ENCODE measurements at places on chromosomes 16 and 17.

DNA sequence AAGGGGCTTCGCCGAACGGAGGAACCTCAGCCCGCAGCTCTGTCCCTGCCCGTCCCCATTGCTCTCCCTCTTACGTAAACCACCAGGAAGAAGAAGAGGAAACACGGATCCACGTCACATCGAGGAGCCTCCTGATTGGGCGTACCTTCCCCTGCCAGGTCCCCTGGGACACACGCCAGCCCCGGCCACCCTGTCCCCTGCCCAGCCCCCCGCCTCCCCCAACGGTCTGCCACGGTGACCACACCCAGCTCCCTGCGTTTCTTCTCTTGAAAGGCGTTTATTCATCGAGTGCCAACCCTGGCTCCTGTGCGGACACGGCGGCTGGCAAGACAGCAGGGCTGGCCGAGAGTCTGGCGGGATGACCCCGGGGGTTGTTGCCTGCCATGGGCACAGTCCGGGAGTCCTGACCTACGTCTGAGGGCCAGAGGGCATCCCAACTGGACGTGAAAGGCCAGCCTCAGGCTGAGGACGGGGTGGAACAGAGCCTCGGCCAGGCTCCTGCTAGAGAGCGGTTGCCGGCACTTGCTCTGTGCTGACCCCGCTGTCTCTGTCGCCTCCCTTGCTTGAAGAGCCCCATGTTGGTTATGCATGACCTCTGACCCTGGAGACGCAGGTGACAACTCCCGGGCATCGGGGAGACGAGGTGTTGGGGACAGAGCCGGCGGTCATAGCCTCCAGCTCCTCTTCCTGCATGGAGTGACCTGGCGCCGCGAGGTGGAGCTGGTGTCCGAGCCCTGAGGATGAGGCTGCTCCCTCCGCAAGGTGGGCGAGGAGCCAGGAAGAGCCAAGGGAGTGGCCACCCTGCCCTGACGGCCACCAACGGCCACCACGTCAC lies 40.5 kb upstream of the ACSF3 start:
- peak; percentile 68 for DNase-seq

DNA sequence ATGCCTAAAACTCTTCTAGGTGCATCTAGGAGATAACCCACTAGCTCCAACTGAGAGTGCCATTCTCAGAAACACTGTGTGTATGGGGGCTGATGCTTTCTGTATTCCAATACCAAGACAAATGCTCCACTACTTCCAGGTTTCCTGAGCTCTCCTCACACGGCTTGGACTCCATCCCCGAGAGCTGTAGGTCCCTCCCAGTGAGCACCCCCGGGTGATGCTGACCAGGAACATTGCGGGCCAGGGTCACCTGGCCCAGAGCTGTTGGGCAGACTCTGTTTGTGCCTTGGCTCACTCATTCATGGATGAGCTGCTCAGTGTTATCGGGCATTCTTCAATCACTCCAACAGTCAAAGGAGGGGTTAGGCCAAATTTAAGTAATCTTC lies 7.0 kb downstream of the CUEDC1 start:
- no peak for DNase-seq

GRCh38 chr17:64399071-64399766 lies 8.6 kb upstream of the PECAM1 start:
- no peak for DNase-seq

- no peak for DNase-seq
Observed at GRCh38 chr16:56286809-56287208, 95.5 kb downstream of the GNAO1 start.

DNA sequence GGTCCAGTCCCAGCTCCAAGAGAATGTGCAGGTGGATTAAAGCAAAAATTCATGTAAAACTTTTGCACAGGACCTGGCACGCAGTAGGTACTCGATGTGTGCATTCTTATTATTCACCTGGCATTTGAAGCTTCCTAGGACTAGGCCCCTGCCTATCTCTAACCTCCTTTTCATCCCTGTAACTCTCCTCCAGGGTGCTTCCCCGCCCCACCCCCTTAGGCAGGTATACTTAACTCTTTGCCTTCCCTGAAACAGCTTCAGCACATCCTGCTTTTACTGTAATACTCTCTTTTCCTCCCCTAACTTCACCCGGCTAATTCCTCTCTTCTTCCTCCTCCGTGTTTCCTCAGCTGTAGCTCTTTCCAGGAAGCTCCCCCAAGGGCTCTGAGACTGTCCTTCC lies 54.8 kb downstream of the CDK5R1 start:
- DNase-seq = no peak

DNA sequence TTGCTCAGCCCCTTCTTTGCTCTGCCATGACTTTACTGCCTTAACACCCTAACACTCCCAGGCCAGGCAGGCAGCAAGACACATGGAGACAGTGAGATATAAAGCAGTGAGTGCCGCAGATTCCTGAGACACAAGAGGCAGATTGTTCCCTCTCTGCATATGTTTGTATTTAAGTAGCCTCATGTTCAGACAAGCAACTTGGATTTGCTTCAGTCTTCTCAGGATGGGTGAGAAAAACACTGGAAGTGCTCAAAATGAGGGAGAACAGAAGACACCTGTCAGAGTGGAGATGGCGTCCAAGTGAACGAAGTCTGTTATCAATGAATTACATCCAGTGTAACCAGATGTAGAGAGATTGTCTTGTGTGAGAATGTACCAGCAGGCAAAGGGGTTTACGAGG lies 86.8 kb downstream of the CES1 start:
- no peak for DNase-seq

GRCh38 chr17:80981062-80981902 lies 10.4 kb upstream of the CHMP6 start:
- DNase-seq = no peak

- no peak for DNase-seq
Observed at GRCh38 chr17:43808076-43808475, 24.9 kb downstream of the MPP3 start.

DNA sequence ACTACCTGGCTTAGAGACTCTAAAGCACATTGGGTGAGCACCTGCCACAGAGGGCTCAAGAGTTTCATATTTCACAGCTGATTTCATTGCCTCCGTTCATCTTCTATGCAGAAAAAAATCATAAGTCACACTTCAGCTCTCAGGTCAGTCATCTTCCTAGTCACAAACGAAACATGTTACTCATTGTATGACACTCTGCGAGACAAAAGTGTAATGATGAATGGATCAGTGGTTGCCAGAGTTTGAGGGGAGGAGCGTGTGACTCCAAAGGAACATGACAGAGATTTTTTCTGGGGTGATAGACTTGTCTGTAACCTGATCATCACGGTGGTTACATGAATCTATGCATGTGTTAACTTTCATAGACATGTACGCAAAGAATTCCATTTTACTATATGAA lies 195.2 kb upstream of the CNTNAP4 start:
- DNase-seq = no peak

All from NCI-H1092 (cell line).